ENCODE measurements at places on chromosomes 7 and 10.

DNA sequence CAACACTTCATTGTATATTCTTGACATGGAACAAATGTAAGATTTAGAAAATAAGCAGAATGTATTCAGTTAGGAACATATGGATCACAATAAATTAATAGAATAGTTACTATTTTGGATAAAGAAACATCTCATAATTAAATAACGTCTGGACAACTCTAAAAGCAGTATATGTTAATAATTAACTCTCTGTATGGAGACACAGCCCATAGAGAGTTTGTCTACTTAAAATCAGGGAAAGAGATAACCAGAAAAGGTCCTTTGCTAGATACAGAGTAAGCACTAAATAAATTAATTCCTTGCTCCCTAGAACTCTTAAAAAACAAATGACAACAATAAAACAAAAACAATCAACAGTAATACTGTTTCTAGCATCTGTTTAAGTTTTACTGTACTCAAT, 184.4 kb upstream of the THSD7A start:
- DNase-seq, result no peak

- DNase-seq, result no peak
These were observed 837.1 kb downstream of the LRMDA start for GRCh38 chr10:76268530-76268929.

GRCh38 chr7:2718296-2718965, 30.4 kb downstream of the AMZ1 start:
- DNase-seq, result no peak

GRCh38 chr10:32005050-32005449, 51.2 kb downstream of the KIF5B start:
- DNase-seq, result peak; percentile 59

GRCh38 chr10:14936584-14936983, 17.3 kb downstream of the DCLRE1C start:
- DNase-seq, result peak; percentile 7

GRCh38 chr7:158112571-158113320, 474.9 kb downstream of the PTPRN2 start:
- DNase-seq, result no peak

DNA sequence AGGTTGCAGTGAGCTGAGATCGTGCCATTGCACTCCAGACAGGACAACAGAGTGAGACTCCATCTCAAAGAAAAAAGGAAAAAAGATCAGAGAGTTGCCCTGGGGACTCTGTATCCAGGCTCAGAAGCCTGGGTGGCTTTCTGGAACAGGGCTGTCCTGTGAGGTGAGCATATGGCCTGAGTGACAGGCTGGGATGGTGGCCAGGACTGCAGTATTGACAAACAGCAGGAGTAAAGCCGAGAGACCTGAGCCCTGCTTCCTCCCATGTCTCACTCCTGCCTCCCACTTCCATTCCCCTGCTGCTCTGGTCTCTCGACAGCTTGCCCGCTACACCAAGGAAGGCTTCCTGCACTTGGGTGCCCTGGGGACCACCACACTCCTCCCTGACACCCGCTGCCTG, 578.5 kb downstream of the GALNT17 start:
- DNase-seq, result no peak

All from astrocyte of the hippocampus (primary cell).